Activated CD8-positive, alpha-beta T cell treated with anti-CD3 and anti-CD28 coated beads, Interleukin-2, amount 10 ng/mL, durations not matched to agents 7 days and 5 days (primary cell): ENCODE measurements at places on chromosomes 16 and 17. TPM values are rescaled to one million over a fixed set of nuclear protein-coding genes. Genes with fewer than 3 reads are reported as not detected.

DNA sequence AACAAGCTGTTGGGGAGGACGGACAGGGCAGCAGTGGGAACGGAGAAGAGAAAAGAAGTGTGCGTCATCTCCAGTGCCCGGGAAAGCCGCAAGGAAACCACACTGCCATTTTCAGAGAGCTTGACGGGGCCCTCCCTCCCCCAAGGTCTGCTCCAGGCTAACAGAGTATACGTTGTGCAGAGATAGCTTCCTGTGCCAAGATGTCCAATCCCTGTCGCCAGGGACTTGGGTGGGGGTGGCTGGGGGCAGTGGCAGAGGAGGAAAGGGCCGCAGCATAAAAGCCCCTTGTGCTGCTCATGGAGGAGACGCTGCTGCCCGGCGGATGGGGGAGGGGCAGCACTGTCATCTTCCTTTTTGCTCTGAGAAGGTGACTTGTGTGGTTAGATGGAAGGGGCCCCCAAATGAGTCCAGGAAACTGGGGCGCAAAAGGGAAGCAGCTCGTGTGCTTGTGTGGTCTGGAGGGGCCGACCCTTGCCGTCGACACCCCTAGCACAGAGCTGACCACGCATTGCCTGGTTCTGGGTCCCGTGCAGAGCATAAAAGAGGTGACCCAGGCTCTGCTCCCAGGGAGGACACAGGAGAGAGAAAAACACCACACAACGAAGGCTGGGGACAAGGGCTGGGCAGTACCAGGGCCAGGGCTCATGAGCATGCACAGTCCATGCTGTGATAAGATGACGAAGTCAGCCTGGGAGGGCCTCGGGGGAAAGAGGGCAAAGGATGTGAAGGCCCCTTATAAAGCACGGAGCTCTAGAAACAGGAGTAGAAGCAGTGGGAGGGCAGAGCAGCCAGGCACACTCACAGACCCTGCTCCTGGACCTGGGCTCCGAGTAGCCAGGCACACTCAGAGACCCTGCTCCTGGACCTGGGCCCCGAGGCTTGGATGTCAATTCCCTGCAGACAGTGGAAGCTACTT, 372.7 kb downstream of the SLC39A11 start:
- DNase-seq, result peak; percentile 86

DNA sequence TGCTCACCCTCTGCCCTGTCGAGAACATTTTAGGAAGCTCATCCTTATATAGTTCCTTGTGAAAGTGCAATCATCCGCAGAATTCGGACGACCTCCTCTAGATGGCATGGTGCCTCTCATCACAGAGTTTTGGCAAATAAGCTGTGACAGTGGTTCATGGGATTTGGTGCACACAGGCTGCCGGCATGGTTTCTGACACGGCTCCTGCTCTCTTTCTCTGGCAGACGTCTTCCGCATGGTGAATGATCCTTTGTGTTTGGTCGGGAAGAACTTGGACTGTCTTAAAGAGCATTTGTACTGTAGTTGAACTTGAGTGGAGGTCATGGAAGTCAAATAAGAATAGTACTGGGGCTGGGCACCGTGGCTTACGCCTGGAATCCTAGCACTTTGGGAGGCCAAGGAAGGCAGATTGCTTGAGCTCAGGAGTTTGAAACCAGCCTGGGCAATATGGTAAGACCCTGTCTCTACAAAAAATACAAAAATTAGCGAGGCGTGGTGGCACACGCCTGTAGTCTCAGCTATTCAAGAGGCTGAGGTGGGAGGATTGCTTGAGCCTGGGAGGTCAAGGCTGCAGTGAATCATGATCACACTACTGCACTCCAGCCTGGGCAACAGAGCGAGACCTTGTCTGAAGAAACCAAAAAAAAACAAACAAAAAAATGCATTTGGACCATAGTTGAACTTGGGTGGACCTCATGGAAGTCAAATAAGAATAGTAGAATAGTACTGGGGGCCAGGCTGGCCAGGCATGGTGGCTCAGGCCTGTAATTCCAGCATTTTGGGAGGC, 34.7 kb upstream of the NAT9 start:
- no peak for DNase-seq

The MAP3K14 gene
- total RNA-seq, result 17.5 TPM

GRCh38 chr16:66848172-66848571, 4.0 kb downstream of the CA7 start:
- no peak for DNase-seq

DNA sequence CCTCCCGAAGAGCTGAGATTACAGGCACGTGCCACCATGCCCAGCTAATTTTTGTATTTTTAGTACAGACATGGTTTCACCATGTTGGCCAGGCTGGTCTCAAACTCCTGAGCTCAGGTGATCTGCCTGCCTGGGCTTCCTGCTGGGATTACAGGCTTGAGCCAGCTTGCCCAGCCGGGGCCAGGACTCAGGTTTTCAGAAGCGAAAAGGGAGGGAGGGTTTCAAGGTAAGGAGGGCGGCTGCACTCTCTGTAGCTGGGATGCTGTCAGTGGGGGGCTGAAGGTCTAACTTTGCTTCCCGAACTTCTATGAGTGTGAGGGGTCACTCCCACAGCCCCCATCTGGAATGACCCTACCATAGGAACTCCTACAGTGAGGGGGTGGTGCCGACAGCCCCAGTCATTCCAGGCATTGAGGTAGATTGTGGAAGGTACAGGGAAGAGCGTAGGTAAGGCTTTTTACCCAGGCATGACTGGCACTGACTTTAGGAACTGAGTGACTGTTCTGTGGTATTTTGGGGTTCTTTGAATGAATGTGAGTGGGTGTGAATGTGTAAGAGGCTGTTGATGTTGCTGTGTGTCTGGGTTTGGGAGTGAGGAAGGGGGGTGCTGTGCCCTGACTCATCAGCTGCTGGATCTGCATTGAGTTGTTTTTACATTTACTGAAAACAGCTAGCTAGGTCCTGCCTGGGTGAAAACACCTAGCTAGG, 3.8 kb upstream of the C1QL1 start:
- DNase-seq, result no peak

The PAGR1 gene
- total RNA-seq, result 39.1 TPM

The CD300LG gene
- not detected for total RNA-seq

The DRC3 gene
- 0.70 TPM for total RNA-seq

DNA sequence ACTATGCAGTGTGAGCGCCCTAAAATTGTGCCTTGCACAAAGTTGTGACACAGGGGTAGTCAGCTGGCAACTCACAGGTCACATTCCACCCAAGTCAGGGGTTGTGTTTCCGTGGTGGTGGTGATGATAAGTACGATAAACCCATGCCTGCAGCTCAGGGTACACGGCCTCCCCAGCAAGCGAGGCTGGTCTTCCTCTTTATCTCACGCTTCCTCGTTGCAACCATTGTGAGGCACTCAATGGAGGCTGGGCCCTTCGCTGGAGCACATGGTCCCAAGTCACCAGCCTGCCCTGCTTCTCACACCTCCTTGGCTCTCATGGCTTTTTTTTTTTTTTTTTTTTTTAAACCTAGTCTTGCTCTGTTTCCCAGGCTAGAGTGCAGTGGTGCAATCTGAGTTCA, 307.5 kb downstream of the CPPED1 start:
- no peak for DNase-seq

The ARHGAP23 gene
- 0.47 TPM for total RNA-seq

GRCh38 chr17:63447471-63448009, 1.4 kb upstream of the CYB561 start:
- DNase-seq, result no peak

GRCh38 chr17:6853764-6854442, 22.4 kb upstream of the TEKT1 start:
- DNase-seq, result peak; percentile 23

- DNase-seq, result no peak
These were observed 5.5 kb downstream of the PCGF2 start for GRCh38 chr17:38742411-38743308.

The KIF2B gene
- total RNA-seq, result not detected

The PPM1E gene
- not detected for total RNA-seq

The CISD3 gene
- 48.2 TPM for total RNA-seq
